ENCODE measurements at places on chromosomes 1 and 21. TPM values are rescaled to one million over a fixed set of nuclear protein-coding genes. Genes with fewer than 3 reads are reported as not detected.

ALPL gene
- total RNA-seq = 5.0 TPM

GRCh38 chr1:147167365-147167764, 4.9 kb downstream of the PRKAB2 start:
- DNase-seq = no peak

GRCh38 chr1:200707116-200707515, 31.6 kb upstream of the CAMSAP2 start:
- no peak for DNase-seq

DNA sequence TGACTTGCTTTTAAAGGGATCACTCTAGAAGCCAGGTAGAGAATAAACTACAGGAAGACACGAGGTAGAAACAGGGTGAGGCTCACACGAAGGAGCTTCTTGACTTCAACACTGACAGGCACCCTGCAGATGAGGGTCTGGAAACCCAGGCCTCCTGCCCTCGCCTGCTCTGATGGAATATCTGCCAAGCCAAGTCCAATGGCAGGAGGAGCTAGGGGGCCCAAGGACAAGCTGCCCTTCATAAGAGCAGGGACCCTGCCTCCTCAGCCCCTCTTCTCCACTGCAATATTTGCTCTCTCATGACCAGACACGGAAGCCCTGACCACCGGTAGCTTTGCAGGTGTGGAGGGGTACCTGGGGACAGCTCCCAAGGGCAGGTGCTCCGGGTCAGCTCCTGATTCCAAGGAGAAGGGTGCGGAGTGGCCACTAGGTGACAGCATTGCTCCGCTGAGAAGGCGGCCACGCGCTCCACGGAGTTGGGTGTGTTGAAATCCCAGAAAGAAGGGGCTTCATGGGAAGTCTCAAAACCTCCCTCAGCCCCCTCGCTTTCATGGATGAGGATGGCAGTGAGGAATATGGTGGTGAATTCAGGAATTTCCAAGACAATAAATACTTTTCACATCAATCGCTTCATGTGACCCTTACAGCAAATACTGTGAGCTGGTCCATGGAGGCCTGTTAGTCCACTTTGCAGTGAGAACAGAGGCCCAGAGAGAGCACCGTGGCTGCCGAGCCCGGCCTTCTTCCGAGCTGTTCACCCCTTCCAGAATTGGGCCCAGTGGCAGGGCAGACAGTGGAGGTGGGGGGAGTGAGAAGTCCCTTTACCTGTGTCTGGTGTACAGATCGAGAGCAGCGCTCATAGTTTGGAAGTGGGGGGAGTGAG, 33.2 kb upstream of the PAX7 start:
- DNase-seq = peak; percentile 40

GRCh38 chr1:31413405-31414001, 490 bp downstream of the SERINC2 start:
- peak; percentile 35 for DNase-seq

GRCh38 chr21:28224191-28224726, 768.4 kb downstream of the LTN1 start:
- DNase-seq = no peak

DNA sequence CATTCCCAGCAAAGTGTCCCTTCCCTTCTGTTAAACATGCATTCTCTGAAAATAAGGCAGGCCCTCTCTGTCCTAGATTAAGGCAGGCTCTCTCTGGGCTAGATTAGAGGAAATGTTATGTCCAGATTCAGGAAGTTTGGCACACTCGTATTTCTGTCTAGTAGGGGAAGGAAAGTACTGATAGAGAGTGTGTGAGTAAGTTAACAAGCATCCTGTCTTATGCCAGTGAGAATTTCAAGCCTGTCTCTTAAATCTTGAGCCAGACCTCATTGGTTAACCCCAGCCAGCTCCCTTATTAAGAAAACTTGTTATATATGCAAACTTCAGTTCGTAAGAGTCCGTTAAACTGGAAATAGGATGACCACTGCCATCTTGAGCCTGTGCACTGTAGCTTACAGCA, 31.6 kb downstream of the IGSF5 start:
- no peak for DNase-seq

DNA sequence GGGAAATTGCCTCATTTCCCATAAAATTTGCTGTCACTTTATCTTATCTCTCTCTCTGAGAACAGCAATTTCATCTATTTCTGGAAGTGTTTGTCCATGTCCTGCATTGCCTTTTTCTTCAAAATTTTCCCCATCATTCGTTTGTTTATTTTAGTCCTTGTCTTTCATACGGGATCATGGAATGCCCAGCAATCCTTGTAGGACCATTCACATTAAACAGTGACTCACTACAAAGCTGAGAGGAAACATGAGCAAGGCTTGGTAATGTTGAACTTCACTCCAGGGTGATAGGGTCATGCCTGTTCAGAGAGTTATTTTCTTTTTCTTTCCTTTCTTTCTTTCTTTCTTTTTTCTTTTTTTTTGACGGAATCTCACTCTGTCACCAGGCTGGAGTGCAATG, 32.2 kb upstream of the HNRNPU start:
- no peak for DNase-seq
